ENCODE measurements at places on chromosomes 3 and 15. TPM values are rescaled to one million over a fixed set of nuclear protein-coding genes. Genes with fewer than 3 reads are reported as not detected.

The GP9 gene
- not detected for total RNA-seq

The FEZF2 gene
- total RNA-seq: not detected

The FYCO1 gene
- 55.2 TPM for total RNA-seq

The CKMT1B gene
- total RNA-seq: not detected

The SLCO3A1 gene
- total RNA-seq: 5.6 TPM

The PARP3 gene
- total RNA-seq: 58.0 TPM

Measured in aortic smooth muscle cell (primary cell).